Renal cortical epithelial cell (primary cell): ENCODE measurements at places on chromosomes 1 and 21.

- DNase-seq = no peak
Measured at GRCh38 chr1:17356387-17357026, 15.5 kb upstream of the PADI6 start.

- DNase-seq = no peak
Measured at GRCh38 chr1:82600314-82600713, 799.6 kb downstream of the ADGRL2 start.

DNA sequence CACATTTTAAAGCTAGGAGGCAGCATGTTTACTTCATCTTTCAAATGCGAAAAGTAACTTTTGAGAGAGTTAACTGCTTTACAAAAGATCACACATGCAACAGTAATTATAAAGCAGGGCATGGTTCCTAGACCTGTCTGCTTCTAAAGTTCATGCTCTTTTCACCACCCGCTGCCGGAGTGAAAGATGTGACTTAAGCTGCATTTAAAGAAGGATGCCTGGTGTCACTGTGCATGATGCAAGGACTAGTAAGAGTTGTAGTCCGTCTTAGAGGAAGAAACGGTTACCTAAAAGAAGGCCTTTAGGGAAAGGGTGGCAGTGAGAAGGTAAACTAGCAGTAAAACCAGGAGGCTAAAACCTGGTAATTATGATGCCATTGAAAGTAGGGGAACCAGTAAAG is 1689.1 kb downstream of the KCNT2 start:
- no peak for DNase-seq

DNA sequence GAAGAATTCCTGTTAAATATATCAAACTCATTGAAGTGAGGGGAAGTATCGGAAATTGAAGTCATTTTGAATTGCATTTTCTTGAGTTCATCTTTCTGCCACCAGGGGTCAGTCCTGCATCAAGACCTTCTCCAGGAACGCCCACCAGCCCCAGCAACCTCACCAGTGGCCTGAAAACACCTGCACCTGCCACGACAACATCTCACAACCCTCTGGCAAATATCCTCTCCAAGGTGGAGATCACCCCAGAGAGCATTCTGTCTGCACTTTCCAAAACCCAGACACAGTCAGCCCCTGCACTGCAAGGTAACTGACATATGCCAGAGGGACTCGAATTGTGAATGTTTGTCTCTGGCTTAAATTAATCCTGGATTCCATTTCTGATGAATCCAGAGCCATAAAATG is 22.8 kb upstream of the TARS2 start:
- DNase-seq = peak; percentile 58

DNA sequence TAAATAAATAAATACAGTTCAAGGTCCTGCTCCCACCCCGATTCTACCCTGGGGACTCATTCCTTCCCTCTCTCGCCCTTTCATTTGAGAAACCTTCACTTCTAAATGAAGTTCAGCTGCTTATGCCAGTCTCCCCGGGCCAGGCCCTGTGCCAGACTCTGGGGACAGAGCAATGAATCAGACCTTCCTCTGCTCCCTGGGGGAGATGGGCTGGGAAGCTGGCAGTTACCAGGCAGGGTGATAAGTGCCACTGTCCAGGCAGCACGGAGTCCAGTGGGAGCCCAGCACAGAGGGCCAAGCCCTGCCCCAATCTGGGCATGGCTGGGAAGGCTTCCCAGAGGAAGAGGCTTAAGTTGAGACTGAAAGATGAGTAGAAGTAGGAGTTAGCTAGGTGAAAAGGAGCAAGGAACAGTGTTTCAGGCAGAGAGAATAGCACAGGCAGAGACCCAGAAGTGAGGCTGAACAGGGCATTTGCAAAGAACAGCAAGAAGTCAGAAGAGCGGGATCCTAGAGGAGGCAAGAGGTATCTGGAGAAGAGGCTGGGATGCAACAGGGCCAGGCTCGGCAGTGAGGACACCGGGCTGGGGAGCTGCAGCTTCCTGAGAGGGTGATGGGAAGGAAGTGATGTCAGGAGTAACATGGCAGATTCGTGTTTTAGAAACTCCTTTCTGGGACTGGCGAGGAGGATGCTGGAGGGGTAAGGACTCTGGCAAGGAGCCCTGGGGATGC is 13.5 kb downstream of the KCNQ4 start:
- no peak for DNase-seq

- no peak for DNase-seq
Measured at GRCh38 chr21:46131588-46131837, 23.9 kb downstream of the FTCD start.

DNA sequence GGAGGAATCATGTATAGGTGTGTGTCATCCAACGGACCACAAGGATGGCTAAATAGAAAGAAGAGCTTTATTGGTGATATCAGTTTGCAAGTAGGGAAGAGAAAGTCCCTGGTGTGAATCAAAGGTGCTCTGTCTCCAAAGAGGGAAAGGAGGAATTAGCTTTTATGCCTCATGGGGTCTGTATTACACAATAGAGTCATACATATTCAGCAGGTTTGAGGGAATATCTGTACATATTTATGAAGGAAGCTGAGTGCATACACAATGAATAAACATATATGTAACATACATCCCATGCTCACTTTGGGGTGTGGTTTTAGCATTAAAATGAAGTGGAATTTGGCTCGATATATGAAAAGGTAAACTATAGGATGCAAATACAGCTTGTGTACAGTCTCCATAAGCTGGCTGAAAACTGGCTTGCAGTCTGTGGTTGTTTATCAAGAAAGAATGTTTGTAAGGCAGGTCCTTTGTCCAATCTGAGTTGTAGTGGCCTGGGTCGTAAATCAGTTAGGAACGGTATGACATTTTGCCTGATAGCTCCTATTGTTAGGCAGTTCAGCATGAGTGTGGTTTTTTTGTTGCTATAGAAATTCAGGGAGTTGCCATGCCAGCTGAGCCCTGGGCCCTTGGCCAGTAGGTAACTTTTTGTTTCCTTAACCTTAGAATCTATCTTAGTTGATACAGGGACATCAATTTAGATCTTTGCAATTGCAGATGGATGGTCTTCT is 198.0 kb upstream of the ZP4 start:
- peak; percentile 76 for DNase-seq

DNA sequence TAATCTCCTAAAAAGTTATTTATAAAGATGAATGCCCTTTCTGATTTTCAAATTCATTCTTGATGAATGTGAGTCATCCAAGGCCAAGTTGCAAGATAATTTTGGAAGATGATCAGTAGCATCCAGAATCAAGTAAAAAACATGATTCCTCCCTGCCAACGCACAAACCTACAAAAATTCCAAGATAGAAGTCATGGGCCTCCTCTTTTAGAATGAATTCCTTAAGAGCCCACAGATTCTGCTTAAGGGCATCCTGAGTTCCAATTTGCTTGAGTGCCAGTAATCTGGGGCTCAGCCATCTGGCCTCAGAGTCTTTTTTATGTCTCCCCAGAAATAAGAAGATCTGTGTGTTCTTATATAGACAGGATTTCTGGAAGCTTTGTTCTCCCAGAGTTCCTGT is 23.2 kb upstream of the SPATA6 start:
- no peak for DNase-seq
